ENCODE measurements at places on chromosomes 7 and 10.
A peak's percentile ranks its signal among the peaks of the same experiment; 100 is the strongest.

DNA sequence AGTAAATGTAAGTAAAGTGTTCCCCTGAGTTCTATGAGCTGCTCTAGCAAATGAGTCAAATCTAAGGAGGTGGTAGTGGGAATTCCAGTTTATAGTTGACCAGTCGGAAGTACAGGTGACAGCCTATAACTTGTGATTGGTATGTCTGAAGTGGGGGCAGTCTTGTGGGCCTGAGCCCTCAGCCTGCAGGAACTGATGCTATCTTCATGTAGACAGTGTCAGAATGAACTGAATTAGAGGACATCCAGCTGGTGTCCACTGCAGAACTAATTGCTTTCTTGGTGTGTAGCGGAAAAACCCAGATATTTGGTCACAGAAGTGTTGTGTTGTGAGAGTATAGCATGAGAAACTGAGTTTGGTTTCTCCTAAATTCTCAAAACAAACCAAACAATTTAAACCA is 127.9 kb upstream of the AMPH start:
- no peak for DNase-seq

DNA sequence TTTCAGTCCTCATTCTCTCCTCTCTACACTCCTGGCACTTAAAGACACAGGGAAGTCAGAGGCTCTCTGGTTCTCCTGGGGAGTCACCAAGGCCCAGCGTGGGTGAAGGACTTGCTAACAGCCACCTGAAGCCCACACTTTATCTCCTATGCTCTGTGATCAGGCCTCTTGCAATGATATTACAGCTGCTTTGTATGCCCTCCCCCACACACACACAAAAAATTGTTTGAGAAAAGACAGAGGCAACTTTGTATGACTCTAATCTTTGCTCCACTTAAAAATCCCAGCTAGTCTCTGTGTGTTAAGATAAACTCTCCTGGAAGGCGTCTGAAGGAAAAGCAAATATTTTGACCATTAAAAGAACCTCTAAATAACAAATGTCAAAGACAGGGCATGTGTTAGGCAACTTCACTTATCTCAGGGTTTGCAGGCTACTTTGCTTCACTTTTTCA is 507.2 kb downstream of the TNS3 start:
- DNase-seq = no peak

DNA sequence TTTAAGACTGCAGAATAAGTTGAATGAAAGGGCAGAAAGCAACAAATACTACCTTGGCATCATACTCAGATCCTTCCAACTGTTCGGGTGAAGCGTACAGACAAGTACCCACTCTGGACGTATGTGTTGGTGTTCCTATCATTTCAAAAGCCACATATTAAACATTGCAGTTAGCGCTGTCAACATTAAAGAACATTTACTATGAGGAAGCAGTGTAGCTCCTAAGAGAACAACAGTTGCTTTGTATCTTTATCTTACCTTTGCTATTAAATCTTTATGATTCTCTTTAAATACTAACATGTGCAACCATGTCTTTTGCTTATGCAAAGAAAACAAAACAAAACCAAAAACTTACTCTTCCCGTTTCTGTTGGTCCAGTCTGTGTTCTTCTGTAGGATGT is 2.6 kb upstream of the ANKRD61 start:
- DNase-seq = no peak

DNA sequence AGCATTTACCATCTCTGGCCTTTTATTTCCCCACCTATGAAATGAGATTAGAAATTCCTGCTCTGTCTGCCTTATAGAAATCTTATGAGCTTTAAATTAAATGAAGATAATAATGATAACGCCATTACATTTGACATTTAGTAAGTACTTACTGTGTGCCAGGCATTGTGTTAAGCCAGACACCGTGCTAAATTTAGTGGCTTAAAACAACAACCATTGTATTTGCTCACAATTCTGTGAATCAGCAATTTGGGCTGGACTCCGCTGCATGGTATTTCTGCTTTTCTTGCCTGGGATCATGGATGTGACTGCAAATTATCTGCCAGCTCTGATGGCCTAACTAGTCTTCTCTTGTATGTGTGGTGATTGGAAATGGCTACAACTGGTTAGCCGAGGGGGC is 56.4 kb upstream of the CCDC6 start:
- DNase-seq = no peak

DNA sequence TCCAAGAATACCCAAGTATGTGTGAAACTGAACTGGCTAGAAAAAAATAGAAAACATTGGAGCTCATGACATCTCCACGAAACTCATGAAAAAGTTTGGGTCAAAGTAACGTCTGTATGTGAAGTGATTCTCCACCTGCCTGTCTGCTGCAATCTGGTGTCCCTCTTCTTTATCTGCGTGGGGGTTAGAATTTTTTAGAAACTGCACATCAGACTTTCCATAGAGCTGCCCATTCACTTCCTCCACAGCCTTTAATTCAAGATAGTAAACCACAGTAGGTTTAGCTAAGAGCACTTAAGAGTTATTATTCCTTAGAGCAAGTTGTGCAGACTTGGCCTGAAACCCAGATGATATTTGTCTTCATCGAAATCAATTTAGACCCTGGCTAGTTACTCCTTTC is 55.3 kb downstream of the SCIN start:
- peak; percentile 18 for DNase-seq

DNA sequence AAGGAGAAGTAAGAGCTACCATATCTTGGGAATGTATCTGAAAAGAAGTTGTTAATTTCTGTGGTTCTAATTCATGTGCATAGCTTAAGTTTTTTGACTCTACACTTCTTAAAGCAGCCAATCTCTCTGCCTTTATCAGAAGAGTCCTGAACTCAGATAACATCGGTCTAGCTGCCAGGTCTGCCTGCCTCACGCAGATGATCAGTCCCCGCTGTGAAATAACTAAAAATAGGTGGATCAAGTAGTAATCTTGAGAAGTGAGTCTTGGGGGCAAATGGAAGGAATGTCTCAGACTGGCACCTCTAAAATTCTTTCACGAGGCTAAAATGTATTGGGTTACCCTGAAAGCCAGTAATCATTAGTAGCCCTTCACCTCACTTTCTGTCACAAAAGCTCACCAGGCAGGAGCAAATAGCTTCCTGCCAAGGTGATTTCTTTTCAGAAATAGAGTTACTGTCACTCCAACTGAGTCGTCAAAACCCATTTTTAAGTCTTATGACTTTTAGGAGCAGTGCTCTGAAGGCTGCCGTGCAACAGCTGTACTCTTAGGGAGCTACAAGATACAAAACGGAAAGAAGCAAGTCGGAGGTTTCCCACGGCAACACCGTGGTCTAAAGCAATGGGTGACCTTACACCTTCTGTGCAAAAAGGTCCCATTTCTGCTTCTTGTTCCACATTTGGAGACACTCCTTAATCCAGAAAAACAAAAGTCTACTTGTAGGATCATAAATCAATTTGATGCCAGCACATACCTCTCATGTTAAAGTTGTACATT is 85.2 kb downstream of the ABCB5 start:
- DNase-seq = no peak

DNA sequence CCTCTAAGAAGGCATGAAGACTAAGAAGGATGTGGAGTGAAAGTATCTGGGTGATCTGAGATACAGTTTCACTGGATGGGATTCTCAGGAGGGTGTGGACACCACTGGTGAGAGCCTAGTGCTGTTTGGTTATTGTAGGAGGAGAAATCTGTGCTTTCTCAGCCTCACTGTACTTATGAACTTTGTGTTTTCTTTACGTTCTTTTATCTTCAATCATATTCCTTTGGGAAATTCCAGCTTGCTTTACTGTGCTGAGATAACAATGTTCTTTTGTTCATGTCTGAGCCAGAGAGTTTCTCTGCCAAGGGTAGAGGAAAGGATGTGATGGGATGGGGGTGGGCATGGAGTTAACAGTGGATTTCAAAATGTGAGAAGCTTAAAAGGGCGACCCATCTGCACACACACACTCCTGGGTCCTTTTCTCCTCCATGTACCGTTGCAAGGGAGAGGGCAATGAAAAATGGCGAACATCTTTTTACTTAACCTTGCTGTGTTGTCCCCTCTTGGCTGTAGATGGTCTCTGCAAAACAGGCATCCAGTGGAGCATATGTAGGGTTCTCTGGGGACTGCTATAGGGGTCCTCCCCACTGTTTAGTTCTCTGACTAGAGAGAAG is 25.0 kb upstream of the TAX1BP1 start:
- peak; percentile 84 for DNase-seq

- peak; percentile 50 for DNase-seq
Measured at GRCh38 chr7:134752006-134752760, 27.3 kb upstream of the CALD1 start.

DNA sequence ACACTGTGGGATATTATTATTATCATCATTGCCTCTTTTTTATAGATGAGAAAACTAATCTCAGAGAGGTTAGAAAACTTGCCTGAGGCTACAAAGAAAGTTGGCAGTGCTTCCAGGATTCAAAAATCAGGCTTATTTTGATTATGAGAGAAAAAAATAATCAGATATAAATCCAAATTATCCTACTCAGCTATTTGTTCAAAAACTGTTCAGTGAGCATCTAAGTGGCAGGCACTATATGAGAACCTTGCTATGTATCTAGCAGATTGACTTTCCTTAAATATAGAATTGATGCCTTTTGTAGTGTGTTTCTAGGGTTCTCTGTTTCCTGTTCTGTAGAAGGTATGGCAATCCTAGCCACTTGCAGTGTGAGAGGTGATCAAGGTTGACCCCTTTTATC is 60.0 kb upstream of the SLC35B4 start:
- DNase-seq = no peak

DNA sequence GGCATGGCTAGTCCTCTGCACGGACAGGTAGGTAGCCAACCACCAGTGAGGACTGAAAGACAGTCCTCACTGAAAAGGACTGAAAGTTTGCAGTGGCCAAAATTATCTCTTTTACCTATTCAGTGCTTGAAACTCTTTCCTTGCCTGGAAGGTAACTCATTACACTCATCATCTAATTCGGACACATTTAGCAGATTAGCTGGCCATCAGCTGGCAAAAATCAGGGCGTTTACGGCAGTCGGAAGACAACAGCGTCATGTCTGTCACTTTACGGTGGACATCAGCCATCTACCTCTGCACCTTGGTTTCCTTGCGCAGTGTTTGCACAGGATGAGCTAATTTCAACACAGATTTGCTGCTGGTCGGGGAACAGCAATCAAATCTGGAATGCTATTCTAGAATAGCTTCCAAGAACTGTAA is 740 bp downstream of the ANXA7 start:
- DNase-seq = peak; percentile 30

GRCh38 chr10:112666094-112666493 is 219.1 kb downstream of the VTI1A start:
- no peak for DNase-seq

GRCh38 chr10:31404640-31405039 is 85.6 kb downstream of the ZEB1 start:
- peak; percentile 60 for DNase-seq

- peak; percentile 52 for DNase-seq
Measured at GRCh38 chr7:157273208-157274093, 63.4 kb upstream of the DNAJB6 start.

- no peak for DNase-seq
Measured at GRCh38 chr10:115278294-115278693, 185.1 kb downstream of the ATRNL1 start.

- DNase-seq = no peak
Measured at GRCh38 chr7:20299647-20300312, 30.9 kb upstream of the ITGB8 start.

DNA sequence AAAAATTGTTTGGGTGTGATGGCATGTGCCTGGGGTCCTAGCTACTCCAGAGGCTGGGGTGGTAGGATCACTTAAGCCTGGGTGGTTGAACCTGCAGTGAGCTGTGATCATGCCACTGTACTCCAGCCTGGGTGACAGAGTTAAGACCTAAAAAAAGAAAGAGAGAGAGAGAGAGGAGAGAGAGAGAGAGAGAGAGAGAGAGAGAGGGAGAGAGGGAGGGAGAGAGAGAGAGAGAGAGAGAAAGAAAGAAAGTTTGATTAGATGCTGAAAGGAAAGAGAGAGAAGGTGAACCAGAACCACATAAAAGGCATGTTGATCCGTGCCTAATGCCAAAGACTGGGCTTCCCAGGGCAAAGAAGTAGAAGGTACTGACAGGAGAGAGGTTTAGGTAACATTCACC is 11.1 kb downstream of the ABCB1 start:
- no peak for DNase-seq

GRCh38 chr7:48144291-48144768 is 26.9 kb upstream of the ABCA13 start:
- DNase-seq = no peak

- DNase-seq = no peak
Measured at GRCh38 chr7:74544706-74545469, 91.2 kb downstream of the GTF2IRD1 start.

DNA sequence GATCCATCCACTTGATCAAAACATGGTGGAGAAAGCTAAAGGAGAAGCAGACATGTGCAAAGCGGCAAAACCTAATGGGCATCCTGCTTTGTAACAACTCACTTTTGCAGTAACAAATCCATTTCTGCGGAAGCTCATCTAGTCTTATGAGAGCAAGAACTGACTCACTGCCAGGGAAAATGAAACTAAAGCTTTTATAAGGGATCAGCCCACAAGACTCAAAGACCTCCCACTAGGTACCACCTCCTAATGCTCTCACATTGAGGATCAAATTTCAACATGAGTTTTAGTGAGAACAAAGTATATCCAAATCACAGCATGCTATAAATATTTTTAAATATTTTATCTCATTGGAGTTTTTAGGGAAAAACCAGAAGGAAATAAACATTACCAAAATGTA is 120.1 kb upstream of the GNAI1 start:
- DNase-seq = peak; percentile 56

DNA sequence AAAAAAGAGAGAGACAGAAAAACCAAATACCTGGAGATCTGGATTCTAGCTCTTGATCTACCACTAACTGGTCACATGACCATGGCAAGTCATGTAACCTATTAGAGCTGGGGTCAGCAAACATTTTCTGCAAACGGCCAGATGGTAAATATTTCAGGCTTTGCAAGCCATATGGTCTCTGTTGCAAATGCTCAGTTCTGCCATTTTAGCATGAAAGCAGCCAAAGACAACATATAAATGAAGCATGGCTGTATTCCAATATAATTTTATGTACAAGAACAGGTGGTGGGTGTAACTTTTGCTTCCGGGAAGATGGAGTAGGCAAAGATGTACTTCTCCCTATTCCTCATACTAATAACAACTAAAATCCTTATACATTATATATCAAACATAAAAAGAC is 6.7 kb downstream of the FRA10AC1 start:
- no peak for DNase-seq
